H1 (cell line): ENCODE measurements at places on chromosomes 6 and 20. TPM values are rescaled to one million over a fixed set of nuclear protein-coding genes. Genes with fewer than 3 reads are reported as not detected.

Gene MUC22
- polyA plus RNA-seq: 0.02 TPM in 1 of 2 replicates, not detected in the other

Gene PHACTR1
- polyA plus RNA-seq: 3.9 and 5.0 TPM in 2 replicates

Gene KHDC1L
- 0.14 TPM in 1 of 2 replicates, not detected in the other for polyA plus RNA-seq

Gene CHMP4B
- 36.6 and 38.6 TPM in 2 replicates for polyA plus RNA-seq

Gene EDN1
- polyA plus RNA-seq: 0.23 and 0.25 TPM in 2 replicates

Gene TP53TG5
- polyA plus RNA-seq: not detected in 2 replicates

Gene NEU1
- 65.6 and 72.1 TPM in 2 replicates for polyA plus RNA-seq

Gene CDH26
- polyA plus RNA-seq: 0.78 and 1.5 TPM in 2 replicates

- H3K27ac ChIP-seq: no peak overlapping the region
- H3K27me3 ChIP-seq: no peaks in the 10 kb centered on the region
- no peaks in the 10 kb centered on the region for H3K36me3 ChIP-seq
- H3K4me3 ChIP-seq: no peak overlapping the region
- DNase-seq: peak; percentile 88
- peaks cover 28% of the 10 kb centered on the region for H3K4me1 ChIP-seq
These were observed 108.5 kb downstream of the LY86 start for GRCh38 chr6:6696867-6697531.

DNA sequence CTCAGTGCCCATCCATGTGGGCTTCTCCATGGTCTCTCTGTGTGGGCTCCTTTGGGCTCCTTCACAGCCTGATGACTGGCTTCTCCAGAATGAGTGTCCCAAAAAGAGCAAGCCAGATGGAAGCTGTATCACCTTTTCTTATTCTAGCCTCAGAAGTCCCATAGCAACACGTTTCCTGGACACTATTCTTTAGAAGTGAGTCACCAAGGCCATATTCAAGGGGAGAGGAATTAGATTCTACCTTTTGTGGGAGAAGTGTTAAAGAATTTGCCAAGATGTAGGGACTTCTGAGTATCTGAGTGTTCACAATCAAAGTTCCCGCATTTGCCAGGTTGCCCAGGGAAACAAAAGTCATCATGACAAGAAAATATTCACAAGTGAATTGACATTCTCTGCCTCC, 20.7 kb upstream of the TBC1D22B start:
- DNase-seq: no peak
- H3K36me3 ChIP-seq: no peaks in the 10 kb centered on the region
- H3K27me3 ChIP-seq: no peaks in the 10 kb centered on the region
- H3K4me3 ChIP-seq: no peak overlapping the region

DNA sequence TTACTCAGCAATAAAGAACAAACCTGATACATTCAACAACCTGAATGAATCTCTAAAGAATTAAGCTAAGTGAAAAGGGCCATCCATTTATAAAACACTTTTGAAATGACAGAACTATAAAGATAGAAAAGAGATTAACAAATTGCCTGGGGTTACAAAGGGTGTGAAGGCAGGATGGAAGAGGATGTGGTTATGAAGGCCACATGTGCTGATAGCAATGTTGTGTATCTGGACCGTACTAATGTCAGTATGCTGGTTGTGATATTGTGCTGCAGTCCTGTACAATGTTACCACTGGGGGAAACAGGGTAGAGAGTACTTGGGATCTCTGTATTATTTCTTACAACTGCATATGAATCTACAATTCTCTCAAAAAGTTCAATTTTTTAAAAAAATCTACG, 36.4 kb downstream of the ELOVL5 start:
- no peaks in the 10 kb centered on the region; the same call in 1 of the 2 replicates for H3K4me1 ChIP-seq
- H3K36me3 ChIP-seq: no peaks in the 10 kb centered on the region
- no peaks in the 10 kb centered on the region for H3K27me3 ChIP-seq
- no peak overlapping the region for H3K4me3 ChIP-seq
- no peak overlapping the region for H3K27ac ChIP-seq
- DNase-seq: no peak

DNA sequence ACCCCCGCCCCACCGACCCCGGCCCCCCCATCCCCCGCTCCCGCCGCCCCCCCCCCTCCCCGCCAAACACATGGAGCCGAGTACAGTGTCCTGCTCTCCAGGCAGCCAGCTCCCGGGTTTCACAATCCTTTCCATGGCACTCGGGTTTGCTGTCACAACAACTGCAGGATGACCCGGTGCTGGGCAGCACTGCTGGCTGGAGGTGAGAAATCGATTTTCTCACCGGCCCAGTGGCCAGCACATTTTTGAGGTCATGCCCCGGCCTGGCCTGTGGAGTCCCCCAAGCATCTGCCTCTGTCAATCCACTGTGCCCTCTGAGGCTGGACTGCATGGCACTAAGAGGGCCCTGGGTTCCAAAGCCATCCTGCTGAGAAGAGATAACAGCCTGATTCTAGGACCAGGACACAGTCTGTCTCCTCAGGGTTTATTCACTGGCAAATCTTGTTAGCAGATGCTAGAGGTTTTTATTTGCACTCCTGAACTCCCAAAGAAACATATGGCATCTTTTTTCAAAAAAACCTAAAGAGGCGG, 129.5 kb downstream of the NFATC2 start:
- no peak overlapping the region for H3K4me3 ChIP-seq
- H3K36me3 ChIP-seq: no peaks in the 10 kb centered on the region
- no peak for DNase-seq

GRCh38 chr6:21257125-21257524, 336.4 kb upstream of the SOX4 start:
- no peaks in the 10 kb centered on the region for H3K4me1 ChIP-seq
- H3K27ac ChIP-seq: no peak overlapping the region
- H3K27me3 ChIP-seq: no peaks in the 10 kb centered on the region
- no peaks in the 10 kb centered on the region for H3K36me3 ChIP-seq

GRCh38 chr6:157510323-157511188, 129.6 kb downstream of the ZDHHC14 start:
- H3K36me3 ChIP-seq: no peaks in the 10 kb centered on the region
- DNase-seq: no peak
- H3K27me3 ChIP-seq: no peaks in the 10 kb centered on the region
- H3K4me3 ChIP-seq: no peak overlapping the region
- H3K27ac ChIP-seq: no peak overlapping the region
- peaks cover 2% of the 10 kb centered on the region; the same call in 1 of the 2 replicates for H3K4me1 ChIP-seq

DNA sequence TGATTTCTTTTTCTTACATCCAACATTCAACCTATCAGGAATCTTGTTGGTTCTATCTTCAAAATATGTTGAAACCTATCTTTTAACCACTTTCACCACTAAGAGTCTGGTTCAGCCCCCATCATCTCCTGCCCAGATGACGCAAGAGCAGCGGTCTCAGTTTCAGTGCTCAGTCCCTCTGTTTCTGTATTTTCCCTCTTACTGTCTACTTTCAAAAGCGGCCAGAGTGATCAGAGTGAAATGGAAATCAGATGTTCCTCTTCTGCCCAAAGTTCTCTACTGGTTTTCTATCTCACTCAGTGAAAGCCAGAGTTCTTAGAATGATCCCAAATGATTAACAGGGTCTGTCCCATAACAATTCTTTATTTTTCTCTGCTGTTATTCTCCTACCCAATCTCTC, 147.9 kb upstream of the PDE7B start:
- no peaks in the 10 kb centered on the region for H3K4me1 ChIP-seq
- H3K27ac ChIP-seq: no peak overlapping the region
- no peak overlapping the region for H3K4me3 ChIP-seq
- H3K27me3 ChIP-seq: no peaks in the 10 kb centered on the region

DNA sequence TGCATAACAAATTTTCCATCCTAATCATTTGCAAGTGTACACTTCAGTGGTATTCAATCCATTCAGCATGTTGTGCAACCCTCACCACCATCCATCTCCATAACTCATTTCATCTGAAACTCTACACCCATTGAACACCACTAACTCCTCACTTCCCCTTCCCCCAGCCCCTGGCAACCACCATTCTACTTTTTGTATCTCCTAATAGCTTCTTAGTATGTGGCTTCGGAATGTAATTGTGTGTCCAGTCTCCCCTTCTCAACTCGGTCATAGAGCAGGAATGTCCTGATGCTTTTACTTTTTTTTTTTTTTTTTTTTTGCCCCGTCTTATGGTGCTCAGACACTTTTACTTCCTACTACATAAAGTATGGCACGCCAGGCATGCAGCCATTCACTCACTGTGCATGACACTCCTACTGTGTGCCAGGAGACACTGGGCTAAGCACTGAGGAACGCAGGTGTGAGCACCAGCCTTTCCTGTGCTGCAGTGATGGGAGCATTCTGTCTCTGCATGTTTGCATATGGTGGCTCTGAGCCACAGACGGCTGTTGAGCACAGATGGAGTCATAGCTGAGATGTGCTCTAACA, 15.3 kb downstream of the HCK start:
- H3K4me1 ChIP-seq: no peaks in the 10 kb centered on the region
- H3K4me3 ChIP-seq: no peak overlapping the region
- no peaks in the 10 kb centered on the region for H3K27me3 ChIP-seq
- DNase-seq: no peak
- no peak overlapping the region for H3K27ac ChIP-seq

DNA sequence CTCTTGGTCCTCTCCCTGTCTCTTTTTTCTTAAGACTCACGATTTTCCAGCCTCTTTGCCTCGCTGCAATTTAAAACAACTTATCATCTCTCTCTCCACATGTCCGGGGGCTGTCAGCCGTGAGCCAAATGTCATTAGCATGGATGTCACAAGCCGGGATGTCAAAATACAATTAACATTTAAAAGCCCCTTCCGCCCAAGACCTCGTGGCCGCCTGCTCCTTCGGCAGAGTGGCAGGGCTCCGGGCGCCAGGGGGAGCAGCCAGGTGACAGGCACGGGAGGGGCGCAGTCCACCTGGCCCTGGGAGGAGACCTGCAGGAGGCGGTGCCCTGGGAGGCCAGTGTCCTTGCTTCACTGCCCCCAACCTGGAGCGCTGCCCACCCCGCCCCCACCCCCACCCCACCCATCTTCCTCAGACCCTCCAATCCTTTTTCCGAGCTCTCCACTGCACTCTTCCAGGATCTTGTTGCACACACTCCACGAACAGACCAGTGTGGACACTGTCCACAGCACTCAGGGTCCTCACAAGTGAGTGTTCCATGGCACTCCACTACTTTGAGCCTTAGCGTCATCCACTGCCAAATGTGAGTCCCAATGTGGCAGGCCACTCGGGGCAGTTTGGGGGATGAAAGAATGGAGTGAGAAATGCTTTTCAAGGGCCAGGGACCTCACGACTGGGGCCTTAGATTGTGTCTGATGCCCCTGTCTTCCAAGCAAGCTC, 5.6 kb upstream of the GRM4 start:
- no peak for DNase-seq
- H3K4me3 ChIP-seq: no peak overlapping the region
- peaks cover 38% of the 10 kb centered on the region for H3K27me3 ChIP-seq
- H3K4me1 ChIP-seq: peaks cover 47% of the 10 kb centered on the region
- H3K36me3 ChIP-seq: no peaks in the 10 kb centered on the region

GRCh38 chr20:8304124-8304816, 172.2 kb downstream of the PLCB1 start:
- no peaks in the 10 kb centered on the region for H3K27me3 ChIP-seq
- no peaks in the 10 kb centered on the region for H3K36me3 ChIP-seq
- no peaks in the 10 kb centered on the region for H3K4me1 ChIP-seq
- no peak overlapping the region for H3K4me3 ChIP-seq
- H3K27ac ChIP-seq: no peak overlapping the region

GRCh38 chr20:62424249-62425107, 2.9 kb downstream of the RBBP8NL start:
- no peak overlapping the region for H3K4me3 ChIP-seq
- no peaks in the 10 kb centered on the region for H3K27me3 ChIP-seq
- H3K4me1 ChIP-seq: peaks cover 43% of the 10 kb centered on the region
- no peaks in the 10 kb centered on the region; the same call in 1 of the 2 replicates for H3K36me3 ChIP-seq
- H3K27ac ChIP-seq: no peak overlapping the region

GRCh38 chr20:31949877-31950646, 1.8 kb downstream of the PDRG1 start:
- peak overlapping the region; percentile 93 for H3K4me3 ChIP-seq
- no peak overlapping the region for H3K27ac ChIP-seq
- DNase-seq: no peak
- H3K36me3 ChIP-seq: peaks cover 42% of the 10 kb centered on the region
- no peaks in the 10 kb centered on the region for H3K27me3 ChIP-seq

- no peaks in the 10 kb centered on the region for H3K36me3 ChIP-seq
- no peaks in the 10 kb centered on the region for H3K4me1 ChIP-seq
- H3K27ac ChIP-seq: no peak overlapping the region
- no peaks in the 10 kb centered on the region for H3K27me3 ChIP-seq
- DNase-seq: no peak
- no peak overlapping the region for H3K4me3 ChIP-seq
These were observed 25.7 kb upstream of the OGFRL1 start for GRCh38 chr6:71262914-71263313.

- no peak for DNase-seq
- H3K36me3 ChIP-seq: no peaks in the 10 kb centered on the region
- H3K27ac ChIP-seq: no peak overlapping the region
- H3K27me3 ChIP-seq: no peaks in the 10 kb centered on the region
These were observed 66.7 kb downstream of the RFPL4B start for GRCh38 chr6:112413780-112414179.

DNA sequence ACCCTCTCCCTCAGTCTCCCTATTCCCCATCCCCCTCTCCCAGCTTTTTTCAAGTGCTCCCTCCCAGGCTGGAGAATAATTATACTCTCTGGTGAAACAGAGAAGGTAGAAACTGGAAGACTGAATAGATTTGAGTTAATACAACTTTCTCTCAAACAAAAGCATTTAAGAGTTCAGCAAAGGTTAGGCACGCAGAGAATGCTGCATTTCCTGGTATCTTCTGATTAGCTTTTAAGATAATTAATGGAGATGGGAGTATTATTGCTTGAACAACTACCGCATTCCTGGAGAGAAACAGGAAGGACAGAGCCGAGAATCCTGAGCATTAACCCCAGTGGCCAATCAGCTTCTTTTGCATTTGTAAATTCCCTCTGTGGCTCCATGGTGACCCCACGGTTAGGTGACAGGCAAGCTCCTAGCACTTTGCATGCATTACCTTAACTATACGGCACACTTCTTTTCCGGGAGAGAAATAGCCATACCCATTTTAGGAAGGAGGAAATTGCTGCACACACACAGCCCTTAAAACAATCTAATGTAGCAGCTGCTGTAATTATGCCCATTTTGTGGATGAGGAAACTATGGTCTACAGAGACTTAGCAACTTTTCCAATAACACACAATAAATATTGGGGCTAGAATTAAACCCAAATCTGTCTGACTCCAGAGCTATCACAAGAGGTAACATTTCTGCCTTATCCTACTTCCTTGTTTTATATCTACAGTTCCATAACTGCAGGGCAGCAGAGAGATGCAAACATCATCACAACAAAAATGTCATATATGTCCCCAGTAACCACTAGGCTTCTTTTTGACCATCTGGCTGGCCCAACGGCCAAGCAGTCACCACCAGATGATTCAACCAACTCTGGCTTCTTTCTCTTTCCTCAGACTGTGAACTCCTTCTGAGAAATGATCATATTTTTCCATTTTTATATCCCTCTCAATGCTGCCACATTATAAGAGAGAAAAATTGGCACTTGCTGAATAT, 169.9 kb downstream of the CD24 start:
- peaks cover 5% of the 10 kb centered on the region for H3K4me1 ChIP-seq
- H3K4me3 ChIP-seq: no peak overlapping the region
- H3K36me3 ChIP-seq: peaks cover 11% of the 10 kb centered on the region
- H3K27ac ChIP-seq: no peak overlapping the region; the same call in 1 of the 2 replicates

DNA sequence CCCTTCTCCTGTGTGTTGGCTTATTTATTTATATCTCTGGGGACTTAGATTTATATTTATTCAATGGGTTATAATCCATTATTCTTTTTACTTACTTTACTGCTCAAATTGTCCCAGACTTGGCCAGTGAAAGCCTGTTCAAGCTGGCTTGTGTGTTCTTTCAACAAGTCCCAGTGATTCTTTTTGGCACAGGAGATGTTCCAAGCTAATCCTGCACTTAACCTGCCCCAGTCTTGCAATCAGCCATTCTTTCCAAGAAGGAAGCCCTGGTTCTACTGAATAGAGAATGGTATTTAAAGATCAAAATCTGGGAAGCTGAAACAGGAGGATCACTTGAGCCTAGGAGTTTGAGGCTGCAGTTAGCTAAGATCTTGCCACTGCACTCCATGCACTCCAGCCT, 26.7 kb downstream of the GCNT2 start:
- H3K4me1 ChIP-seq: peaks cover 3% of the 10 kb centered on the region; the same call in 1 of the 2 replicates
- no peaks in the 10 kb centered on the region for H3K36me3 ChIP-seq
- no peak for DNase-seq
- no peak overlapping the region for H3K27ac ChIP-seq
